ENCODE measurements at places on chromosomes 12 and 14.

DNA sequence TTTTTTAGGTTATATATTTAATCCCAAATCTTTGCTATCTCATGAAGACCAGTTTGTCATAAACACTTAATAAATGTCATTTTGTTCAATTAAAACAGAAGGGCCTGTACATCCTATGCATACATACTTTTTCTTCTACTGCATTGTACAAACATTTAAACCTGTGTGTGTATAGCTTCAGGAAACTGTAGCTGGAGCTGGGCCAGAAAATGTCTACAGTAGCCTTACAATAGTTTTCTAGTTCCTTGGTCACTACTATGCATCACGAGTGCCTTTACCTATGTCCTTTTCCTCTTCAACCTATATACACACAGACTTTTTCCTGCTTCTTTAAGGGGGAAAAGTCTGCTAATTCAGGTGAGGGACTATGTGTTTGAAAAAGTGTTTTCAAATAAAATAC, 302.8 kb downstream of the PAWR start:
- no peak for DNase-seq

DNA sequence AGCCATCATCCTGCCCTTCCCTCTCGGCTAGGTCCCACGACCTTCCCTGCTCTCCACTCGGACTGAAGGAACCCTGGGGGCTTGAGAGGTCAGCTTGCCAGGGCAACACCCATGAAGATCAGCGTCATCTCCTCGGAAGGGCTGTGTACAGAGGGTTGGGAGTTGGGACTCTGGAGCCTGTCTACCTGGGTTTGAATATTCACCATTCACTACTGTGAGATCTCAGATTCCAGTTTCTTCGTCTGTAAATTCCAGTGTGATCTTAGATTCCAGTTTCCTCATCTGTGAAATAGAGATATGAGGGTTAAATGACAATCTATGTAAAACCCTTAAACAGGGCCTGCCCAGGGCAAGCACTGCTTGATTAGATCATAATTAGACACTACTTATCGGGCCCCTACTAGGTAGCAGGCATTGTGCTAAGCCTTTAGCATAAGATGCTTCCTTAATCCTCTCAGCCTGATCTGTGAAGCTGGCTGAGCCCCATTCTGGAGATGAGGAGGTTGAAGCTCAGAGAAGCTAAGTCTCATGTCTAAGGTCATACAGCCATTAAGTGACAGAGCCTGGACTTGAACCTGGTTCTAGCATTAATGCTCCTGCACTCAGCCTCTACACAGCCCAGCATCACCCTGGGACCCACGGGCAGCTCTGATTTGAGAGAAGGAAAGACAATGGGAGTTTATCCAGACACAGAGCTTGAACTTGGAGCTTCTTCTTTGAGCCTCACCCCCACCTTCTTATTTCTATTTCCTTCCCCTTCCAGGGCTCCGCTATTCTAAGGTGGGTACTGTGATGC, 612 bp upstream of the ZDHHC22 start:
- DNase-seq, result no peak

GRCh38 chr12:85805654-85806053, 30.6 kb downstream of the RASSF9 start:
- DNase-seq, result no peak

DNA sequence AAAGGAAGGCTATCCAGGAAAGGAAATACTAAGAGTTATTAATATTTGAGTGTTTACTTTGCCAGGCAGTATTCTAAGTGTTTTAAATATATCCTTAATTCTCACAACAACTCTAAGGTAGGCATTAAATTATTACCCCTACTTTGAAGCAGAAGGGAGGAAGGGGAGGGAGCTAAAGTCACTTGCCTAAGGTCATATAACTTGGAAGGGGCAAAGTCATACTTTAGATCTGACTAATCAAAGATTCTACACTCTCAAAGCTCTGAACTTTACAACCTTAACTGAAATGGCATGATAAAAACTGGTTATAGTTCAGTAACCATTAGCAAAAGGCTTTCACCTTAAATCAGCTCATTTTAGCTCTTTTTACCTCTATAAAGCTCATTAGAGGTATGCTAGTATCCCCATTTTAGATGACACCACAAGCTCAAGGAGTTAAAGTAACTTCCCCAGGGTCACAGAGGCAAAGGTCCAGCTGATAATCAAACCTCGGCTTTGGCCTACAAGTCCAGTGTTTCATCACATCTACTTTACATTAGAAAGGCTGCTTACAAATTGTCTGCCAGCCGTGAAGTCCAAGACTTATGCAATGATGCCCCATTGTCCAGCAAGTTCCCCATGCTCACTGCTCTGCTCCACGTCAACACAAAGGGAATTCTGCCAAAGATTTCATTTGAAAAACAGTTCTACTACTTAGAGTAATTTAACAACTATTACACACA, 223.9 kb downstream of the MED13L start:
- DNase-seq, result no peak

- DNase-seq, result no peak
Measured at GRCh38 chr12:92438641-92439419, 264.0 kb upstream of the PLEKHG7 start.

GRCh38 chr12:10554756-10555481, 49.2 kb downstream of the EIF2S3B start:
- DNase-seq, result no peak

DNA sequence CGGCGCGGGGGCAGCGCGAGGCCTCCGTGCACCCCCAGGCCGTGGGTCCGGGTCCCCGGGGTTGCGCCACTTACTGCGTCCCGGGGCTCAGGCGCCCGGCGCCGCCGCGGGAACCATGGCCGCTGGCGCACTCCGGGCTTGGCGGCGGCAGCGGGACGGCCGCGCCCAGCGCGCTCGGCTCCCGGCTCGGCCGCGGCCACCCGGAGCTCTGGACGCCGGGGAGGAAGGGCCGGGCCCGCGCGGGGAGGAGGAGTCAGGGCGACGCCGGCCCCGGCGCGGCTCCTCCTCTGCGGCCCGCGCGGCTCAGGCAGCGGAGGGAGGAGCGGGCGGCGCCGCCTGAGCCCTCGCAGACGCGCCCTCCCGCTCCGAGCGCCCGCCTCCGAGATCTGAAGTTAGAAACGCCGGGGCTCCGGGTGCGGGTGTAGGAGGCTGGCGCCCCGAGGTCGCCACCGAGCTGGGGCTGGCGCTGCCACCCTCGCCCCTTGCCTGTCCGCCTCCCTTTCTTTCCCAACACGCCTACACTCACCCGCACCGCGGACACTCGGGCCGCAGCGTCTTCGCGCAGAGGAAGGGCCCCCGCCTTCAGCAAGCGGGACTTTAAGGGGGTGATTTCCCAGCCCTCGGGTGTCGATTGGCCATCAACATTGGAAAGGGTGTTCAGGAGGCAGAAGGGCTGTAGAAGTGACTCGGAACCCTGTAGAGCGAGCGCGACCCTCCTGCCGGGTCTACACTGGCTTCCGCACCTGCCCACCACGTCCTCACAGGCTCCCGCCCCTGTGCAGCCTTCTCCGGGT, at the start of gene NIN:
TSS of gene NIN (minus strand) at position 231 of the 794 bp plus-strand sequence. CDS start 9,106 bp downstream, outside the sequence.
- peak; percentile 77 for DNase-seq

DNA sequence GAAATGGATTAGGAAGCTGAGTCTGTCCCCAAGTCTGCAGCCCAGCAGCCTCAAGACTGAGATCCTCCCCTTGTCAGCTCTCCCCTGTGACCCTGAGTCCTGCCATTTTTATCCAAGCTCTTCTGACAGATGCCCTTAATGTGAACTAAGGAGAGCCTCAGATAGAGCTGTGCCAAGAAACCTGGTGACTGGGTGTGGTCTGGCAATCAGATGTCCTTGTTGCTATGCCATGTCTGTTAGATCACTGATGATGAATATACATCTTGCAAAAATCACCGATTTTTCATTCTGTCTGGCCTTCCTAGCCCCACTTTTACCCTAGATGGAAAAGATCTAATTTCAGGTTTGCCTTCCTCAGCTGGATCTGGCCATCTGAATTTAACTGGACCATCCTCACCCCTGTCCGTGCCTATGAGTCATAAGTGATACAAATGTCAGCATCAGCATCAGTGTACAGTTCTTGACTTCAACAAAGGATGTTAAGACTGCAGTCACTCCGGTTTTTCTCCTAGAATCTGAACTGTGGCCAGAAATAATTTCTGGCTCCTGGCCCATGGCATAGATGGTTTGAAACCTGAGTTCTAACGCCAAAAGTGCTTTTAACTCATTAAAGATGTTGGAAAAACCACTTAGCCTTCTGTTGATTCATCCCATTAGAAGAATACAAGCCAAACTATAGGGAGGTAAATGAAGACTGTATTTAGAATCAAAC, 61.2 kb upstream of the GRIP1 start:
- DNase-seq, result no peak

- DNase-seq, result no peak
Measured at GRCh38 chr14:74516451-74517160, 23.0 kb downstream of the ISCA2 start.

DNA sequence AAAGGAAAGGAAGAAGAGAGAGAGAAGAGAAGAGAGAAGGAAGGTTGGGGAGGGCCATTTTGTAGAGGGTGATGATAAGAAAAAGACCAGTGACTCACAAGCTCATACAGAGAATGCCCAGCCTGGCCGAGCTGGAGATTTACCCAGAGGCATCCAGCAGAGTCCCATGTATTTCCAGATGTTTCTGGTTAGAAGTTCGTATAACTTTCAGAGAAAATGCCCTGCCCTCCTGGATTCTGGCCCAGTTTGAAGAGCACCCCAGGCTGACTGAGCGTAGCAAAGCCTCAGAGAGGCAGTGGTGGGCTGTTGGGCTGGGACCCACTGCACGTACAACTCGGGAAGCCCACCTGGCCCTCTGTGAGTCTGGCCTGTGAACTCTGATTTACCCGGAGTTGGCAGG, 221.8 kb downstream of the SLC41A2 start:
- no peak for DNase-seq

DNA sequence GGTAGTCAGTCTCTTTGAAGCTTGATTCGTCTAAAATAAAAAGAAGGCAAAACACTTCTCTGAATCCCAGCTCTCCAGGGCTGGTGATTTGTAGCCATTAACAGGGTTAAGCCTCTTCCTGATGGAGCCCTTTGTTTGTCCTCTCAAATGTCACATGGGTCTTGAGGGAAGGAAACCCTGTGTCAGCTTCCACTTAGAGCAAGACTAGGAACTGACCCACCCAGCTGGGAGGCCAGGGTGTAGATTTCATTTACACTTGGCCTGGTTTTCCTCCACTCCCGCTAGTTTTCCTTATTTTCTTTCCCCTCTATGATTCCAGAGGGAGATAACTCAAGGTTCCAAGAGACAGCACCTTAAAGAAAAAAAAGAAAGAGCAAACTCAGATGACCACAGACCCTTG, 230.5 kb upstream of the EGLN3 start:
- DNase-seq, result no peak

DNA sequence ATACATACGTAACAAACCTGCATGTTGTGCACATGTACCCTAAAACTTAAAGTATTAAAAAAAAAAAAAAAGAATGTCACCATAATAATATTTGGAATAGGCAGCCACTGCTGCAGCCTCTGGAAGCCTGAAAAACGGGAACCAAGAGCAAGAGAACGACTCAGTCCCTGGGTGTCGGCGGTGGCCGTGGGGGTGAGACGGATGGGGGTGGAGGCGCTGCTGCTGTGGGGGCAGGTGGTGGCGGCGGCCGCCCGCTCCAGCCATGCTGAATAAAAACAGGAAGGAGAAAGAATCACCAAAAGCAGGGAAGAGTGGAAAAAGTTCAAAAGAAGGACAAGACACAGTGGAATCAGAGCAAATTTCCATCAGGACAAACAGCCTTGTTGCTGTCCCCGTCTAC, 46.9 kb downstream of the ZFYVE21 start:
- no peak for DNase-seq

DNA sequence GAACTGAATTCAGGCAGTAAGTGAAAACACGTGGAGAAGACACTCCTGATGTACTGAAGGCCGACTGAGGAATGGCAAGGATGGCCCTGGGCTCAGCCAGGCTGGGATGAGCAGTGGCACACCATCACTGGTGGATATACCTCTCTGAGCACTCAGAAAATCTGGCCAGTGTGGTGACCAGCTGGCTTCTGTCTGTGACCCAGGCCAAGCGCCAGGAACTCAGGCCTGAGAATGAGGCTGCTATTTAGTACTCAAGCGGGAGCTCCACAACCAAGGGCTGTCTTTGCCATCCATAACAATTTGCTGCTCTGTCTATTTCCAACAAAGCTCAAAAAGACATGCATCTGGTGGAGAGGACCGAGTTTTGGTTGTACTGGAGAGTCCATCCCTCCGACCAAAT, 586.3 kb downstream of the BCL11B start:
- no peak for DNase-seq

GRCh38 chr12:92861381-92861780, 67.7 kb downstream of the EEA1 start:
- no peak for DNase-seq

DNA sequence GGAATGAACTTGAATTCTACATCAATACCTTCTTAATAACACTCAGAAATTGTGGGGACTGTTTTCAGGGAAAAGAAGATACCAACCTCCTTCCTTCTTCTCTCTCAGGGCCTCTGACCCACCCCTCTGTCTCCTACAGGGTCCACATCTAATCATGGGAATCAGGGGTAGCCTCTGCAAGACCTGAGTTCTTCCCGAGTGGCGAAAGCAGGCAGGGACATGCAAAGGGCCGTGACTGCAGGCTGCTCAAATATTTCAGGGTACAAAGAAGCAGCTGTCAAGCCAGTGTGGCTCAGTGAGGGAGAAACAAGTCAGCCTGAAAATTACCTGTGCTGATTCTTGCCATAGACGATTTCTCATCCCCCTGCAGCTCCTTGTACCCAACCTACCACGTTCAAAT, 123.1 kb upstream of the PARP11 start:
- DNase-seq, result no peak

GRCh38 chr12:57583008-57583831, 7.8 kb upstream of the PIP4K2C start:
- peak; percentile 87 for DNase-seq

- no peak for DNase-seq
Measured at GRCh38 chr12:110906985-110907384, 13.4 kb downstream of the MYL2 start.

DNA sequence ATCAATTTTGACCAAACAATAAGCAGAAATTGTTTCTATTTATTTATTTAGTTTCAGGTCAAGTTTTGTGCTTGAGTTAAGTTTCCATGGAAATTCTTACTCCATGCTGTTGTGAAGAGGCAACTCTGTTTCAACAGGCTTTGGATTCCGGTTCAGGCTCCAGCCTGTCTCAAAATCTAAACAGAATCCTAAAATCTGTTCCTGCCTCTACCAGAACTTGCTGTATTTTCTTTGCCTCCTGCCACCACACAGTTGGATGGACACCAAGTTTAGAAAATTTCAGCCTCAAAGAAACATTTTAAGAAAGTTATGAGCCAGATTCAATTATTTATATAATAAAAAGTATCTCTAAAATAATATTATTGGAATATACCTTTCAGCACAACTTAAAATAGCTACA, 330.9 kb downstream of the FOXG1 start:
- DNase-seq, result no peak

Measured in activated CD4-positive, alpha-beta T cell treated with anti-CD3 and anti-CD28 coated beads, Interleukin-2, Interleukin-6, amounts not matched to agents 100 ng/mL and 50 ng/mL, durations not matched to agents 16 hours and 8 hours (primary cell).